ENCODE measurements at places on chromosomes 6 and 20. TPM values are rescaled to one million over a fixed set of nuclear protein-coding genes. Genes with fewer than 3 reads are reported as not detected.

- no peak for DNase-seq
Measured at GRCh38 chr6:80211286-80211685, 104.8 kb downstream of the BCKDHB start.

The SIRPB1 gene
- total RNA-seq: 0.77 TPM

DNA sequence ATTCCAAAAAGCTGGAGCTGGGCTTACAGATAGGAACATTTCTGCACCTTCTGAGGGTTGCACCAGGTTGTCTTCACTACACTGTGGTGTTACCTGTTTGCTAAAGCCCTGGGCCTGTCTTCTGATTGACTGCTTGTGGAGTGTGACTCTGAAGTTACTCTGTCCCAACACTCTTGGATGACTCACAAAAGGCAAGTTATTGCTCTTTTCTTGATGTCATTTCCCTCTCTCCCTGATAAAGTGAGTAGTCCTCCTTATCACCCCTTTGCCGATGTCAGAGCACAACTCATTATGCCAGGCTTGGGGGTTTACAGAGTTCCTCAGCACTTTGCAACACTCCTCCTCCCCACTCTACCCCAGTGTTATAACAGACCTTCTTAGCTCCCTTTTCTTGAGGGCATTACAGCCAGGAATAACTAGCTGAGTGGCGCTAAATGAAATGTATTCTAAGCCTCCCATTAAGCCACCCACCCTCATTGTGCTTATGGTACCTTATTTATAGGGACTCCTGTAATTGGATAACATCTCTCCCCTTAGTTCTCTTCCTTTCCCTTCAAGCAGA, 36.1 kb upstream of the NKX2-4 start:
- no peak for DNase-seq

DNA sequence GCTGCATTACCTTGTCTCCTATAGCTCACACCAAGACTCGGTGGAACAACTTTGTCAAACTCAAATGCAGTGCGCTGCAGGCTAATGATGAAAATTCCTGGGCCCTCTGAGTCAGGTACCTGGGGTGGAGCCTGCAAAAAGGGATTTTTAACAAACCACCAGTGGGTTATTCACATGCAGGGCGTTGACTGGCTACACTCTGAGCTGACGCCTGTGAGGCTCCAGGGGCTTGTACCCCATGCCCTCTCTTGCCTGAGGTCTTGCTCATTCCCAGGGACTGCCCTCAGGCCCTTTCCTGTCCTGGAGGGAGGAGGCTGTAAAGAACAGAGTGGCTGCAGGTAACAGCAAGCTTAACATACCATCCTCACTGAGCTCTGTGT, 9.2 kb downstream of the GTSF1L start:
- no peak for DNase-seq

DNA sequence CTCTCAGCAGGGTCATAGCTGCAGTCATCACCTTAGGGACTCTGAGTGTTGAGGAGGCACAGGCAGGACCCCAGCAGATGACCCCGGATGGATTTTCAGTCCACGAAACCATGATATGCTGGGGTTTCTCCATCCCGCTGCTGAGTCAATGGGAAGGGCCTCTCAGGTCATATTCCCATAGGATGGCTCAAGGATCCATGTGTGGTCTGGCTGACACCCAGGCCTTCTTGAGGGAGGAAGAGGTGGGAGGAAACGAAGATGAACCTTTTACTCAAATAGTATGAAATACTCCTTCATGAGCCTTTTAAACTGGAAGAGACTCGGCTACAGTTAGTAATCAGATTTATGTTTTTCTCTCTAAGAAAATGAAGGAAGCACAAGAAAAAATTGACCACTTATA, 10.3 kb upstream of the RALY start:
- no peak for DNase-seq

The PHF10 gene
- 85.9 TPM for total RNA-seq

The ULBP2 gene
- 0.30 TPM for total RNA-seq

GRCh38 chr6:170057034-170057734, 233.7 kb downstream of the DLL1 start:
- DNase-seq: no peak

The CCN5 gene
- not detected for total RNA-seq

The PLAGL1 gene
- 29.9 TPM for total RNA-seq

- DNase-seq: no peak
Measured at GRCh38 chr6:86949771-86950170, 12.4 kb downstream of the HTR1E start.

DNA sequence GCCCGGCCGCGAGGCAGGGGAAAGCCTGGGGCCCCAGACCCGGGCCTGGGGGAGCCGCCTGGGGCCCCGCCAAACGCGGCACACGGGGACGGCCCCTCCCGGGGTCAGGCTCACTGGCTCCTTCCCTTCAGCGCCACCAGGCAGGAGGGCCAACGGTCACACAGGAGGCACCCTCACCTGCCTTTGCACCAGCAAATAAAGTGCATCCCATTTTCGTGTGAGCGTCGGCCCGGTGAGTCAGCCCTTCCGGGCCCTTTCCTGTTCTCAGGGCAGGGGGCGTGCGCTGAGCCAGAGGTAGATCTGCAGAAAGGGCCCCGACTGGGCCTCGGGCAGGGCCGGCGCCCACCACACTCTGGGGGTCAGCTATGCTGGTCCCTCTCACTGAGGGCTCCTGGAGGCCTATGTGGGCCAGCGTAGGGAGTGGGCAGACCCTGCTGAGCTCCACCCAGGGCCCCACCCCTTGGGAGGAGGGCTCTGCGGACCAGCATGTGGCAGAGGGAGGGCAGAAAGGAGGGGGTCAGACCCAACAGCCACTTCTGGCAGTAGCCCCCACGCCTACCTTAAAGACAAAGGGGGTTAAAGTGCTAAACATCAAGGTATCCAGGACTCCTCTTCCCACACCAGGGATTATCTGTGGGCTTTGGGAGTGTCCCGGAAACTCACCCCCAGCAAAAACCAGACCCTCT, 931 bp upstream of the UCKL1 start:
- peak; percentile 45 for DNase-seq

The PTCHD4 gene
- 1.4 TPM for total RNA-seq

GRCh38 chr6:106662458-106662857, 33.1 kb downstream of the QRSL1 start:
- no peak for DNase-seq

- no peak for DNase-seq
Measured at GRCh38 chr6:134551245-134551960, 233.5 kb upstream of the SGK1 start.

The DOK5 gene
- 4.1 TPM for total RNA-seq

DNA sequence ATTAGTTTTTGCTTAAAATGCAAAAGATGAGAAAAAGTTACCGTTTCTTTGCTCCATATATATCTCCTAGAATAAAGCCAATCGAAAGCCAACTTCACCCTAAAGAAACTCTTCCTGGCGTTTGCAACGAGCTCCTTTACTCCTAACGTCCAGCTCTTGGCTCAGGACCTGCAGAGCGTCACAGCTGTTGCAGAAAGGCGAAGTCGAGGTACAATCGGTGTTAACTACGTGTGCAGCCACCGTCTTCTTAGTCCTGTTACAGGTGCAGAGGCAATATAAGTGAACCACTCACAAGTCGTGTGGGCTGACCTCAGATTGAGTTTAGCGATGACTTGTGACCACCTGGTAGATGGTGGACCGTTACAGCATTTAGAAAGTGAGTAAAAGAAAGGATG, 113.1 kb downstream of the TRIM27 start:
- DNase-seq: no peak

DNA sequence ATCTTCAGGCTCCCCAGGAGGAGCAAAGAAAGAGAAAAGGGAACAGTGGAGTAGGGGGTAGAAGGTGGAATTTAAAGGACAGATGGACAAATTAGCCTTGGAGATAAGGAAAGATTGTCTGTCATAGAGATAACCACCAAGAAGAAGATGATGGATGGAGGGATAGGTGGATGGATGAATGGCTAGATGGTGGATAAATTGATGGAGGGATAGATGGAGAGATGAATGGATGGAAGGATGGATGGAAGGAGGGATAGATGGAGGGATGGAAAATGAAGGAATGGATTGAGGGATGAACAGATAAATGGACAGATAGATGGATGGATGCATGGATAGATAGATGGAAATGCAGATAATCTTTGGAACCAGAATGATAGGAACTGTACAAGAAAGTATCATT, 102.8 kb downstream of the TNFAIP3 start:
- DNase-seq: no peak

The LAMA2 gene
- 0.47 TPM for total RNA-seq

- no peak for DNase-seq
Measured at GRCh38 chr20:20014659-20015058, 2.5 kb upstream of the NAA20 start.

- DNase-seq: no peak
Measured at GRCh38 chr20:46438156-46438750, 31.8 kb upstream of the ELMO2 start.

- DNase-seq: no peak
Measured at GRCh38 chr6:27541212-27541932, 68.5 kb upstream of the ZNF184 start.

The IL20RA gene
- not detected for total RNA-seq

GRCh38 chr6:89258912-89259311, 41.8 kb upstream of the GABRR1 start:
- no peak for DNase-seq

Measured in neural crest cell (in vitro differentiated cells).